ENCODE measurements at places on chromosomes 11 and 22.

- DNase-seq = no peak
Observed at GRCh38 chr11:88327462-88328143, 9.9 kb downstream of the CTSC start.

GRCh38 chr11:112248201-112248600, 12.5 kb downstream of the PLET1 start:
- DNase-seq = no peak

- no peak for DNase-seq
Observed at GRCh38 chr11:103295704-103296103, 186.5 kb downstream of the DYNC2H1 start.

- peak; percentile 83 for DNase-seq
Observed at GRCh38 chr11:65181569-65182257, at the start of gene CAPN1. CAPN1 (plus strand) TSS chr11:65181928; CDS start chr11:65182702, 774 bp downstream.

DNA sequence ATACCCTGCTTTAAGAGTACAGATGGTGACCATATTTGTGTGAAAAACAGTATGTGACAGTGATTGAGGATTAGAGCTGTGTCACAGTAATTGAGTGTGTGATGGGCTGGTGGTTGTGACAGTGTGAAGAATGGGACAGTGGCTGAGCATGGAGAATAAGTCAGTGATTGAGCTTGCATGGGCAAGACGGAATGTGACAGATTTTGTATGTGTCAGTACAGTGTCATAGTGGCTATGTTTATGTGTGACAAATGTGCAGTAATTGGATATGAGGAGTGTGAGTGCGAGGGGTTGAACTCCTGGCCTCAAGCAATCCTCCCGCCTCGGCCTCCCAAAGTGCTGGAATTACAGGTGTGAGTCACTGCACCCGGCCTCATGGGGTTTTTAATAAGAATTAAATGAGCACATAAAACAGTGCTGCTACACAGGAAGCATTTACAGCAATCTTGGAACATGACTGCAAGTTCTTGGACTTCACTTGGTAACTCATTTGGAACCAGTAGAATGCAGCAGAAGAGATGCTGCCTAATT, 583 bp upstream of the RRAS2 start:
- DNase-seq = no peak

GRCh38 chr22:46119093-46119728, 31.1 kb upstream of the PPARA start:
- no peak for DNase-seq

GRCh38 chr11:6799402-6799801, at the start of gene OR6A2:
OR6A2 (minus strand) TSS chr11:6799689; CDS start chr11:6795708, 3,981 bp downstream.
- no peak for DNase-seq

DNA sequence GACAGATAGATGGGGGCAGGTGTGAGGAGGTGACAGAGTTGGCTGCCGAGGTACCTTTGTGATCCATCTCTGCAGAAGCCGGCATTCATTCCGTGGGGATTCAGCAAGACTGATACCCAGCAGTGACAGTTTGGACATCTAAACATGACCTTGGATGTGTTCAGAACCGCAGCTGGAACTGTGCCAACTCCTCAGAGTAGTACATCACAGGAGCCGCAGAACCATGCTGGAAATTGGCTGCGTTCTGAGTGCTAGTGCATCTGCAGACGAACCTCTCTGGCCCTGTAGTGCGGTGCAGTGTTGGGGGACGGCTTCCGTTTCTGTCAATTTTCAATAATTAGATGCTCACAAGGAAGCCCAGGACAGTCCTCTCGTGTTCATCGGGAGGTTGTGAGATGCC, 772.1 kb downstream of the NTM start:
- DNase-seq = no peak

- DNase-seq = no peak
Observed at GRCh38 chr11:76766521-76766920, 16.6 kb upstream of the TSKU start.

DNA sequence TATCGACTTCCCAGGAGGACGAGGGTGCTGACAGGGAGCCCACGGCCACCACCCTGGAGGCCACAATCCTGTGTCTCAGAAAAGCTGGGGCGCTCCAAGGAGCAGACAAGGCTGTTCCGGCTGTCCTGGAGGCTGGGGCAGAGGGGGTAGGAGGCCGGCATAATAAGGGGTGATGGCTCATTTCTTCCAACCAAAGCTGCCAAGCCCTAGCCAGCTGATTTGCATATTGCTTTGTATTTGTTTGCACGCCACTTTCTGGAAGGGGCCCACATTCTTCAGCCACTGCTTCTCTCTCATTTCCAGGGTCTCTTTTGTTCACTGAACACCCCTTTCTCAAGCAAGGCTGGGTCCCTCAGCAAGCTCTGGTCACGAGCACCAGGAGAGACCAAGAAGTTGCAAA, 4.7 kb downstream of the PDE2A start:
- no peak for DNase-seq
